ENCODE measurements at places on chromosomes 5 and 9.

DNA sequence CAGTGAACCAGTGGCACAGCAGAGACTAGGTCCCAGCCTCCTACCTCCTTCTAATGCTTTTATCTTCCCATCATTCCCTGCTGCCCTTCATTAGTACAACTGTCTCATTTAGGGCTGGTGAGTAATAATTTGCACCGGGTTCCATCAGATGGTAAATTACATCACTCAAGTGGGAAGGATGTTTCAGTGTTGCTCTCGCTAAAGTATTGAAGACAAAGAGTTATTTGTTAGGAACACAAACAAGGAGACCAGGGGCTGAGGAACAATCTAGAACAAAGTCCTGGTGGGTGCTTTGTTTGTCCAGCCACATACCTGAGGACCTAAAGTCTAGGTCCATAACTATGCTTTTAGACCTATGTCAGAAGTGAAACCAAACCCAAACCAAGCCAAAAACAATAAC is 52.4 kb downstream of the SEC61B start:
- no peak for DNase-seq

DNA sequence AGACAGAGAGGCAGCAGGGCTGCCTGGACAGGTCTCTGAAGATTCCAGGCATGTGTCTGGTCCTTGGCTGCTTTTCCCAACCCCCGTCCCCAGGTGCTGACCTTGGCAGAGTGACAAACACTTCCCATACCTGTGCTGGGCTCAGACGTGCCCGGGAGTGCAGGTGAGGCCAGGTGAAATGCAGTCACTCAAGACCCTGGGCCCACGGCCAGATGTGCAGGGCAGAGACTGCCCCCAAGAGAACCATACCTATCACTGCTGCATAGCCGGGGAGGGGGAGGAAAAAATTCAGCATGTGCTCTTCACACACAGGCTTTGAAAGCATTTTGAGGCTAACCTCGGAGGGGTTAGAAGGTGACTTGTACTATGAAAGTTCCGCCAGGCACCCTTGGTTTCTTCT is 22.6 kb downstream of the CCNJL start:
- peak; percentile 25 for DNase-seq

GRCh38 chr9:86009133-86009532 is 68.2 kb downstream of the NAA35 start:
- no peak for DNase-seq

GRCh38 chr9:132026932-132027585 is 52.6 kb downstream of the MED27 start:
- no peak for DNase-seq

- no peak for DNase-seq
These were observed 22.6 kb downstream of the MYO10 start for GRCh38 chr5:16913187-16914107.

DNA sequence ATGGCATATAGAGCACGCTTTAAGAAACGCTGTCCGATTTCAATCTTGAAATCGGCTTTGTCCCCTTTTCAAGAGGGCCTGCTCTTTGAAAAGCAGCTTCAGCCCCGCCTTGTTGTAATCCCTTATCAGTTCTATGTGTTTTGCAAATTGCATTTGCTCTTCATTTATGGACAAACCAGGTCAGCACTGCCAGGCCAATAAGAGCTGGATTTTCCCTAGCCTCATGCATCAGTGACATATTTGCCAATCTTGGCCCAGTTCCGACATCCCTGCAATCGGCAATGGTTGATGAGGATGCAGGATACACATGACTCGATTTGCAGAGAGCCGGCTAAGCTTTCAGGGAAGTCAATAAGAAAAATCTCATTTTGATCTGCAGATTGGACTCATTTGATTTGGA is 529.1 kb upstream of the CLINT1 start:
- DNase-seq = no peak

DNA sequence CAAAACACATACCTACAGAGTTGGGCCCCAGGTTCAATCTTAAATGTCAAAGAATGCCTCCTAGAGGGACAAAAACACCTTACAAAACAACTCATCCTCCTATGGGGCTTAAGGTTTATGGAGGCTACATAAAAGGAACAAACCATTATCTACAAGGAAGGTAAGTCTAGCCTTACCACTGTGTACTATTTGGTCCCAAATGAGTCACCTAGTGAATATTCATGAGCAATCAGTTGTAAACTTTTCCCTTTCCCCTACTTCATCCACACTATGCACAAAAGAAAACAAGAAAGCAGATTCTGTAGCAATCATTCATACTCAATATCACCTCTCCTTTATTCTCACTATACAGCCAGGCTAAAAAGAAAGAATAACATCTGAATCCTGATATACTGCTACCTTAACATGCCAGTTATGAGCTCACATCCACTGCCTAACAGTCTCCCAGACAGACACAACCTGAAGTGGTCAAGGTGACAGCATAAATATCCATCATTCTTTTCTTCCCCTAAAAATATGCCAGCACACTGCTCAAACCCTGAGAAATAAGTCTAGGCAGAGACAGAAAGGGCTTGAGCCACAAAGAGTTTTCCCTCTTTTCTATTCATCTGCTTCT is 6.2 kb downstream of the OXCT1 start:
- no peak for DNase-seq

DNA sequence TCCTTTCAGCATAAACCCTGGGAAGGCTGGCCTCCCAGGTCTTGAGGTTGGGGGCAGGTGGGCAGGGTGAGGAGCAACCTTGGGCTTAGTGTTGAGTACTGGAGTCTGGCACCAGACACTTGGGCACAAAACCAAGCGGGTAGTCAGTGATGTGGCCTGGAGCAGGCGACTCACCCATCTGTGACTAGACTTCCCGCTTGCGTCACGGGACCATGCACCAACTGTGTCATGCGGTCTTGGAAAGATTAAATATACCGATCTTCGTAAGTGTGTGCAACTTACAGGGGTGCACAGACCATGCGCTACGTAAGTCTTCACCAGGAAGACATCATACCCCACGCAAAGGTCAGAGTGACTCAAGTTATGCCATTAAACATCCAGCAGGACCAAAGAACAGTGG is 304.4 kb upstream of the IRX4 start:
- no peak for DNase-seq

GRCh38 chr5:71932655-71933338 is 174.5 kb upstream of the MAP1B start:
- no peak for DNase-seq
